ENCODE measurements at places on chromosomes 11 and 22. TPM values are rescaled to one million over a fixed set of nuclear protein-coding genes. Genes with fewer than 3 reads are reported as not detected.

The OR52A1 gene
- total RNA-seq, result not detected

- DNase-seq, result no peak
These were observed 580.5 kb upstream of the CCDC90B start for GRCh38 chr11:83866655-83867054.

GRCh38 chr11:60504219-60504905 lies 10.8 kb upstream of the MS4A13 start:
- DNase-seq, result no peak

DNA sequence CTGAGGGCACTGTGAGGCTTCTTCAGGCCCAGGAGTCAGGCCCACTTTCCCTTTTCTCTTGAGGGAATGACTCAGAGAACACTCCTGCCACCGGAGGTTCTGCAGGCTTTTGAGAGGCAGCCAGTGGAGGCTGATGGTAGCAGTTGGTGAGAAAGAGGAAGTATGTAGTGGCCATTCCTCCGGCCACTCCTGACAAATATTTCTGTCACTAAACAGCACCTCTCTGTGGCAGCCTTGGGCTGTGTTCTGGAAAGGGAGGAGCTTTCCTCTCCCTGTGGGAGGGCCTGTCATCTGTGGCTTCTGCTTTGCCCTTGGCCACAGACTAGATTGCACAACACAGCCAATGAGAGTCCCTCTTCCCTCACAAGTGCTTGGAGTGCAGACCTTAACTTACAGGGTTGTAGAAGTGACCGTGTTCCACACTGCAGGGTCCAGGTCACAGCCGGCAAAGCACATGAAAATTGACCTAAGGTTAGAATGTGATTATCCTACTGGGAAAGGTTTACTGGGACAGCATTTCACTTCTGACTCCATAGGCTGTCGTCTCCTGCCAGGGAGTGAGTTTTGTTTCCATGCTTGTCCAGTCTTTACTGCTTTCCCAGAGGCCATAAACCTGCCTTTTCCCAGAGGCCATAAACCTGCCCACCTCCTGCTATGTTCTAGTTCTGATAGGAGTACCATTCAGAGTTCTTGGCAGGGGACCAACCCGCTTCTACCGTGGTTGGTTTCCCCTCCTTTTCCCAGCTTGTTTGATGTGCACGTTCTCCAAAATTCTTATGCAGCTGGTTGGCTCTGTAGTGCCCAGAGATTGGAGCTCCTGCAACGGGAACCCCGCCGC lies 33.3 kb downstream of the MARK2 start:
- peak; percentile 87 for DNase-seq

- no peak for DNase-seq
These were observed 23.1 kb upstream of the CDC42EP2 start for GRCh38 chr11:65291613-65292012.

DNA sequence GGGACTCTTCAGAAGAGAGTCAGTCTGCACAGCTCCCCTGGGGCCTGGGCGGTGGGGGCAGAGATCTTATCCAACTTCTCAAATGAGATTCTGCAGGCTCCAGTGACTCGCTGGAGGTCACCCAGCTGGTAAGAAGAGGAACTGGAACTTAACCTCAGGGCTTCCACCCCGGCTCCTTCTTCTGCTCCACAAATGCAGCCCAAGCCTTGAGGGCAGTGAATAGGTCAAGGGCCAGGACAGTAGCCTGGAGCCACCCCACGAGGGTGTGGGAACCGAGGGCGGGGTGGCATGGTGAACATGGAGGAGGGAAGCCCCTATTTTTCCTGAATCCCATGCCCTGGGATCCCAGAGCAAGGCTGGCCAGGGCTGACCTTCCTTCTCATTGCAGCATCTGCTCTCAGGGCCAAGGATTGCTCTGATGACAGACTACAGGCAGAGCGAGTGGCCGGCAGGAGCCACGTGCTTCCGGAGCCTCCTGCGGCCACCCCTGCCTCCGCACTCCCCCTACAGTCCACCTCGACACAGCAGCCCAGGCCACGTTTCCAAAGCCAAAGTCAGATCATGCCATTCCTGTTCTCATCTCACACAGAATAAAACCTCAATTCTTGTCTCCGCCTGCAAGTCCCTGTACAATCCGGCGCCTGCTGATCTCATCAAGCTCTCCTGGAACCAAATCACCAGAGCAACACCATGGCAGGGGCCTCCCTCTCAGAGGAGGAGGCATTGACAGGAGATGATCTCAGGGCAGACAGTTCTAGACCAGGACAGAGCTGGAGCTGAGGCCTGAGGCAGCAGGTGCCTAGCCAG lies 21.1 kb upstream of the UPK3A start:
- DNase-seq, result peak; percentile 83

- no peak for DNase-seq
These were observed 6.7 kb downstream of the DENND6B start for GRCh38 chr22:50320116-50320515.

The SMC1B gene
- total RNA-seq, result not detected

- DNase-seq, result no peak
These were observed 31.7 kb upstream of the RBX1 start for GRCh38 chr22:40919446-40919845.

DNA sequence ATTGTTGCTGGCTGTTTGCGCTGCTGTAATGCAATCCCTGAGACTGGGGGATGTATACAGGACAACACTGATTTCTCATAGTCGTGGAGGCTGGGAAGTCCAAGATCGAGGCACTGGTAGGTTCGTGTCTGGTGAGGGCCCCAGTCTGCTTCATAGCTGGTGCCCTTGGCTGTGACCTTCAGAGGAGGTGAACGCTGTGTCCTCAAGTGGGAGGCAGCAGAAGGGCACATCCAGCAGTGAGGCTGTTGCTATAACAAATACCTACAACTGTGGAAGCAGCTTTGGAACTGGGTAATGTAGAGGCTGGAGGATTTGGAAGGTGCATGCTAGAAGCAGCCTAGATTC lies 21.3 kb downstream of the KRTAP5-5 start:
- no peak for DNase-seq

The VSIG10L2 gene
- not detected for total RNA-seq

GRCh38 chr11:79229047-79229446 lies 211.8 kb downstream of the TENM4 start:
- DNase-seq, result no peak

DNA sequence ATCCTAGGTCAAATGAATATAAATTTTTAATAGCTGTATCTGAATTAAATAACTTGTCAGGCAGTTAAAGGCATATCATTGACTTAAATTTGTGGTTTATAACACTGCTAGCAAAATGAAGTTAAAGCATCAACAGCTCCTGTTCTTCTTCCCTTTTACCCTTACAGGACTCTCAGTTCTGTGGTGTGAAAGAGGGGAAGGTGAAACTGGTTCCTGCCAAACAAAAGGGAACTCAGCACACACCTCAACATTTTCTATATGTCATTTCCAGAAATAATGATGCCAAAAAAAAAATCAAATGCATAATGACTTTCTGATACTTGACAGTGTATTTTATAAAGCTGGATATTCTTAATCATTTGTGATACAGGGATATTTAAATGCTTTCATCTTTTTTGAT lies 21.2 kb downstream of the ARL14EP start:
- no peak for DNase-seq

The CDHR5 gene
- not detected for total RNA-seq

GRCh38 chr22:24106385-24107381 lies 74.6 kb upstream of the SUSD2 start:
- DNase-seq, result no peak

The TTLL1 gene
- total RNA-seq, result 6.8 TPM

DNA sequence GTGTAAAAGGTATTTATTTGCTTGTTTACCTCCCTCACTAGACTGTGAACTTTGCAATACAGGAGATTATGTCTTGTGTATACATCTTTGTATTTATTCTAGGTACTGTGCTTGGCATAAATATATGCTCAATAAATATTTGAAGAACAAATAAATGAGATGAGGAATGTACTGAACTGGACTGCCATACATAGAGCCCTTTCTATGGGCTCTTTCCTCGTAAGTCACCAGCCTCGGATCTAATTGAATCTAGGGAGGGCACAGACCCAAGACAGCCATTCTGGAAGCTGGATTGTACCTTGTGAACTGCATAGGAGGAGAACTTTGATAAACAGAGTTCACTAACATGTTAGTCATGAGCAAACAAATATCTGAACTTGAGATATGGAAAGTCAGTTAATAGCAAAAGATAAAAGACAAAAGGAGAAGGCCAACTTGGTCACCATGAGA lies 503.9 kb downstream of the INSC start:
- DNase-seq, result no peak

The PLAAT3 gene
- total RNA-seq, result 110 TPM

DNA sequence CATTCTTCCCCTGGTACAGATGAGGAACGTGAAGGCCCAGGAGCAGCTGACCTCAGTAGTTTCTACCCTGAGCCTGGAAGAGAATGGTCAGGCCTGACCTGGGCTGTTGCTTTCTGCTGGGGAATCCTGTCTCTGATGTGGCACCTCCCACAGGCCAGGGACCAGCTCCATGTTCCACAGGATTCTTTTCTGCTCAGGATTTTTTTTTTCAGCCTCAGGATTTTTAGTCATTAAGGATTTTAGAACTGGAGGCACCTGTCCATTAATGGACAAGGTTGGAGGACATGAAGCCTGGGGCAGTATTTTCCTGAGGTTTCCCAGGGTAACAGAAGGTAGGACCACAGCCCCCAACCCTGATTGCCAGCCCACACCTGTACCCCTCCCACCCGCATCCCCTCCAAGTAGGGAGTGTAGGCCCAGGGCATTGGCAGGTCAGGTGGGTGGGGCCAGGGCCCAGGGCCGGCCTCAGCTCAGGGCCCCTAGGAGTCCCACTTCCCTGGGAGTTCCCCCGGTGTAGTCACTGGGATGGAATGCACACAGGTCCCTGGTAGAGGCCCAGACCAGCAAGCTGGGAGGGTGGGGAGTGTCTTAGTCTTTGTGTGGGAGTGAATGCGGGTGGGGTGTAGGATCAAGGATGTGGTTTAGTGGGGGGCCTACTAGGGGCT lies 16.1 kb downstream of the BIK start:
- DNase-seq, result no peak

The NAALADL1 gene
- total RNA-seq, result 8.4 TPM

The CHORDC1 gene
- total RNA-seq, result 49.0 TPM

DNA sequence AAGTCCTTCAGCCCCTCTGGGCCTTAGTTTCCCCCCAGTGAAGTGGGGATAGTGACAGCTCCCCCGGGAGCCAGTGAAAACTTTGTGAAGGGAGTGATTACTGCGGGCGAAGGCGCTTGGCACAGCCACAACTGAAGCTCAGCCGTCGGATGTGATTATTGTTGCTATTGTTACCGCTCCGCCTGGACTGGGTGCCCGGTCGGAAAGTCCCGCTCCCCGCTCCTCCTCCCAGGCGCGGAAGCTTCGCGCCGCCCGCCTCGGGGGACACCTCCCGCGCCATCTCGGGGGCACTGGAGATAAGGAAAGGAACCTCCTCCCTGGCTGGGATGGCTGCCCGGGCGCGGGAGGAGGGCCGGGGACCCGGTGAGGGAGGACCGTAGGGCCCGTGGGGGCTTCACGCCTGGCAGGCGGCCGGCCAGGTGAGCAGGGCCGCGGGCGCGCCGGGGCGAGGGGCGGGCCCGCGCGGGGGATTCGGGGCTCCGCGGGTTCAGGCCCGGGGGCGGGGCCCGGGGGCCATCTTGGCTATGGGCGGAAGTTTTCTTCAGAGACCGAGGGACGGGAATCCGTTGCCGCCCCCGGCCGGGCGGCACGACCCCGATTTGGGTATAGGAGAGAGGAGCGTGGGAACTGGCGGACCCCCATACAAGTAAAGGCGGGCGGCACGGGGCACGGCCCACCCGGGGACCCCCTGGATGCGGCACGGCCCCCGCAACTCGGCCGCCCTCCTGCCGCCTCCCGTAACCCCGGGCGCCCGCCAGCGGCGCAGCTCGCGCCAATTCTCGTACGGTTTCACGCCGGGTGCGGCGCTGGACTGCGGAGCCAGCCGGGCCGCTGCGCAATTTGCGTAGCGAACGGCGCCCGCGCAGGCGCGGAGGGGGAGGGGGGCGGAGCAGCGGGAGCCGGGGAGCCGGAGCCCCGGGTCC lies at the start of gene GPR137:
TSS of gene GPR137 (plus strand) at position 887 of the 923 bp plus-strand sequence. CDS start 677 bp downstream, outside the sequence.
- peak; percentile 95 for DNase-seq

GRCh38 chr11:2858995-2859698 lies 26.4 kb downstream of the CDKN1C start:
- no peak for DNase-seq

DNA sequence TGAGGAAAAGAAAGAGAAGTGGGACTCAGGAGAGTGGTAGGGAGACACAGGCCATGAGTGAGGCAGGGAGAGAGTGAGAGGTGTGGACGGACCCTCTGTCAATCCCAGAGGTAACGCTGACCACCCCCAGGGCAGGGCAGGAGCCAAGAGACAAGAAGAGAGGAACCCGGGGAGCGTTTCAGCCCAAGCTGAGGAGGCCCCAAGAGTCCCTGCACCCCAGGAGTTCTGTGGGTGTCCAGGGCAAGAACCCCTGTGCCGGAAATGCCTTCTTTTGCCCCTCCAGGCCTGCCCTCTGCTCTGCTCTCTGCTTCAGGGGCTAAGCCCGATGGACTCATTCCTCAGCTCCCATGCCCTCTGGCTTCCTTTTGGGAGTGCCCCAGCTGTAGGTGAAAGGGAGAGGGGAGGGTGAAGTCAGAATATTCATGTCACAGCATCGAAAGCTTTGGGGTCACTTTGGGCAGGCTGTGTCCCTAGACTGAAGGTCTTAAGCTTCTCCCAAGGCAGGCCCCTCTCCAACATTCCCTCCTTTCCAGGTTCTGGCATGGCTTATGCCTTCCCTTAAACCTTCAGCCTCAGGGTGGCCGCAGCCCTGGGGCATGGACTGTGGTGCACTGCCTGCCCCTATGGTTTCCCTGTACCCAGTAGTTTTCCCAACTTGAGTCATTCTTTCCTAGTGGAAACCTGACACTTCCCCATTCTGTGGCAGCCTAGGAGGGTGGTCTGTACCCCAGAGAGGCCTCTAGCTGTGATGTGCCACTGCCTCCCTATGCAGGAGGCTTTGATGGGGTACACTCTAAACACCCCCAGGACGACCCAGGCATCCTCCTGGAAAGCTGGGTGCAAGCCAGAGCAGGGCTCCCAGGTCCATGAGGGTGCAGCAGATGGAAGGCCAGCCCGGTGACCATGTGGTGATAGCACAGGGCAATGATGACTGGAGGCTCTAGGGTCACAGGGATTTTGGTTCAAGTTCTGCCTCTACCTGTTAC lies 27.1 kb downstream of the MYEOV start:
- no peak for DNase-seq

The PDGFB gene
- 12.2 TPM for total RNA-seq

The UBQLN3 gene
- total RNA-seq, result 0.14 TPM

The OMP gene
- total RNA-seq, result not detected

The SMTNL1 gene
- total RNA-seq, result not detected

DNA sequence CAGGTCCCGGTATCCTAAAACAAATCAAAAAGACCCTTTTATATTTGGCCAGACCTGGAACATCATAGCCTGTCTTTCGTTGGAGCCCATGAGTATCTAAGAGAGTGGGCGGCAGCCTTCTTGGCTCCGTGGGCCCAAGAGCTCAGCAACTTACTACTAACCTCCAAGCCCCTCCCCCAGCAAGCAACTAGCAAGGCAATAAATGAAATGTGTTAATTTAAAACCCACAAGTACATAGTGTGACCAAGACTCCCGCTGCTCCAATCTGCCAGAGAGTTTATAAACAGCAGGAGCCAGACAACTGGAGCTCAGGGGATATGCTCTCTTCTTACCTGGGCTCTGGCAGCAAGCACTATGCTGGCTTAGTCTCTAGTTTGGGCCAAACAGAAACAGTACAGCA lies 40.8 kb upstream of the CYP2D6 start:
- DNase-seq, result no peak

Measured in right cardiac atrium (tissue), 5 donors.